Suppressor macrophage (primary cell): ENCODE measurements at places on chromosomes 4 and X.

DNA sequence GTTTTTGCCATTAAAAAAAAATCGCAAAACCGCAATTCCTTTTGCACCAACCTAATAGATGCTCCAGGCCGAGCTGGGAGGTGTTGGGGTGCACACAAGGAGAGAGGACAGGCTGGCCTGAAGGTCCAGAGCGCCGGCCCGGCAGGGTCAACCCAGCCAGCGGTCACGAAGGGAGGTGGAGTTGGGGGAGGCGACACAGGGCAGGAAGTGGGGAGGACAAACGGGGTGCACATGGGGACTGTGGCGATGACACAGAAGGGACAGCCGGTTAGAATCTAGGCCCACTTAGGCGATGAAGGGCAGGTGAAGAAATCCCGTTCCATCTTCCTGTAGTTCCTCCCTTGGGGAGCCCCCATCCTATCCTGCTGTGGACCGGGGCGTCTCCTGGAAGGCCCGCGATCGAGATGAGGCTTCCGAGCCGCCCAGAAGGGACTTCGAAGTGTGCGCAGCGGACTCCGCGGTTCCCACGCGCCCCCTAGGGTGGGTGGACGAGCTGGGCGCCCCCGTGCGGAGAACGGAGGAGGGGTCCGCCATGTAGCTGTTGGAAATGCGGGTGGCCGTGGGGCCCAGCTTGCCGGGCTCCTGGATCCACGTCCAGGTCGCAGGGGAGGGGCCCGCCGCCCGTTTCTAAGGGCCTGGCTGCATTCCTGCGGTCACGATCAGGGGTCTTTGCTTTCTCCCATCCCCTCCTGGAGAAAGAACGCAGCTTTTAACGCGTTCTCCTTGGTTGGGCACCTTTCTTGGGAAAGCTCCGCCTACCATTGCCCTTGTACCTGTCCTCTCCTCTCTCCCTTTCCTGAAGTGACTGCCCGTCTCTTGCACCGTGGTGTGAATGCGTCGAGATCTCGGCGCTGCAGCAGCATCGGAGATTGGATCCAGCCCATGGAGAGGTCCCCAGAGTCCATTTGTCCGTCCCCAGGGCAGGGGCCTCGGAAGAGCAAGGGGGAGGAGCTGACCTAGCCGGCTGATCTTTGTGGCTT is 17.0 kb upstream of the HPF1 start:
- no peak for DNase-seq

- DNase-seq, result peak; percentile 26
These were observed 36.3 kb downstream of the HTT-AS start for GRCh38 chr4:3037957-3038461.

- DNase-seq, result no peak
These were observed 24.9 kb upstream of the AMOT start for GRCh38 chrX:112865464-112866025.

- no peak for DNase-seq
These were observed 69.3 kb downstream of the SNX25 start for GRCh38 chr4:185278716-185279115.

GRCh38 chr4:6875431-6875831 is 34.2 kb upstream of the TBC1D14 start:
- DNase-seq, result peak; percentile 90

DNA sequence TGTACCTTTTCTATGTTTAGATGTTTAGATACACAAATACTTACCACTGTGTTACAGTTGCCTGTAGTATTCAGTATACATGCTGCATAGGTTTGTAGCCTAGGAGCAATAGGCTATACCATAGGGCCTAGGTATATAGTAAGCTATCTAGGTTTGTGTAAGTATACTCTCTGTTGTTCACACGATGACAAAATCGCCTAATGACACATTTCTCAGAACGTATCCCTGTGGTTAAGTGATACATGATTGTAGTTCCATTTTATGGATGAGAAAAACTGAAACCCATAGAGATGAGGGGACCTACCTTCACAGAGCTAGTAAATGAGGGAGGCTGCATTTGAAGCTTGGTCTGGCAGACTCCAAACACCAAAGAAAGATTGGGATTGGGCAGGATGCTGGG is 79.4 kb upstream of the EFNB1 start:
- no peak for DNase-seq

DNA sequence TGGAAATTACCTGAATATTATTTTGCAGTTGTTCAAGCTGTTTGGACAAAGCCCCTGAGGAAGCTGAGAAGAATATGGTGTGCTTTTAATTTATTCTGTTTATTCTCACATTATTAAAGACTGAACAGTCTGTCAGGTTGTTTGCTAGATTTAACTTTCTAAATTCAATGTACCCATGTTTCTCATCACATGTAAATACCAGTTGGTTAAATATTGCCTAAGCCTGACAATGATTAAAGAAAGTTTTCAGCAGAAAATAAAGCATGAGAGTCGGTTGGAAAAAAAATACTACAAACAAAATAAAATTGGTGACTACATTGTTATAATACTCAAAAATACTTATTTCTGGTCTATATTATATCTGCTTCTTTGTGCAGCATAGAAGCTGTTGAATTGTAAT is 1974.7 kb downstream of the ARAP2 start:
- no peak for DNase-seq

GRCh38 chrX:151177141-151178027 is 1.0 kb downstream of the GPR50 start:
- no peak for DNase-seq

GRCh38 chr4:89293299-89293698 is 14.3 kb downstream of the GPRIN3 start:
- no peak for DNase-seq

DNA sequence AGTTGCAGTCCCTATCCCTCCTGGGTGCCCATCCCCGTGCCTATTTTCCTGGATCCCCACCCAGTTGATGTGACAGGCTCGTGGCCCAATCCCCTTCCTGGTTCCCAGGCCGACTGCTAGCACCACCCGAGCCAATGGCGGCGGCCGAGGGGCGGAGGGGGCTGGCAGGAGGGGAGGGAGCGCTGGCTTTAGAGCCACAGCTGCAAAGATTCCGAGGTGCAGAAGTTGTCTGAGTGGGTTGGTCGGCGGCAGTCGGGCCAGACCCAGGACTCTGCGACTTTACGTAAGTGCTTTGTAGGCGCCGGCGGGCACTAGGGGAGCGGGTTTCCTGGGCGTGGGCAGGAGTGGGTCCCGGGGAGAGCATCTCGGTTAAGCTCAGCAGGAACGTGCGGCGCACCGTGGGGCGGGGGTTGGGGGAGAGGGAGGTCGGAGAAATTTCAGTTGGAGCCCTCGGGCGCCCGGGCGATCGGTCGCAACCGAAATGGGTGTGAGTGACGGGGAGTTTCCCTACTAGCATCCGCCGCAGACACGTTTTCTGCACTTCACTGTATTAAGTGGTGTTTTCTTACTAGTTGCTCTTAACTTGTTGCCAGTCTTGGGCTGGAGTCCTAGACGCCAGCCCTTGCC is at the start of gene PLS3:
TSS of gene PLS3 (plus strand) at position 197 of the 627 bp plus-strand sequence. CDS start 49,077 bp downstream, outside the sequence.
- DNase-seq, result peak; percentile 7
